Activated T-helper 2 cell treated with anti-CD3 and anti-CD28 coated beads, Interferon-gamma antibody, Interleukin-2, Interleukin-4, amounts not matched to agents 10 μg/mL and 5 μg/mL and 100 μg/mL, durations not matched to agents 14 hours and 24 hours and 36 hours (primary cell): ENCODE measurements at places on chromosomes 2 and 18. TPM values are rescaled to one million over a fixed set of nuclear protein-coding genes. Genes with fewer than 3 reads are reported as not detected.

Gene RGPD3
- total RNA-seq, result 0.30 and 0.34 TPM in 2 replicates

Gene C2orf80
- total RNA-seq, result not detected in 2 replicates

Gene CCDC148
- total RNA-seq, result not detected in 2 replicates

Gene SLC9A2
- not detected in 2 replicates for total RNA-seq

Gene TDRD15
- total RNA-seq, result not detected in 2 replicates

Gene SERTAD2
- total RNA-seq, result 29.2 and 31.0 TPM in 2 replicates

Gene CAD
- 141 and 146 TPM in 2 replicates for total RNA-seq

Gene CIB4
- total RNA-seq, result not detected in 2 replicates

Gene SIX3
- total RNA-seq, result 0.25 and 0.34 TPM in 2 replicates

Gene RNU2-63P
- total RNA-seq, result 19.7 and 21.6 TPM in 2 replicates

Gene MAL
- 101 and 117 TPM in 2 replicates for total RNA-seq

Gene DNAH6
- total RNA-seq, result 0.09 and 0.14 TPM in 2 replicates

Gene LMAN1
- total RNA-seq, result 141 and 146 TPM in 2 replicates

Gene LCT
- total RNA-seq, result 0.53 and 0.55 TPM in 2 replicates

Gene UGT1A8
- not detected in 2 replicates for total RNA-seq

Gene PEX13
- 17.9 and 21.6 TPM in 2 replicates for total RNA-seq

Gene ADRA2B
- 0.09 and 0.21 TPM in 2 replicates for total RNA-seq

Gene TEKT4
- 0.34 TPM in 1 of 2 replicates, not detected in the other for total RNA-seq

Gene TACR1
- not detected in 2 replicates for total RNA-seq

Gene RBM44
- 0.92 and 1.0 TPM in 2 replicates for total RNA-seq

Gene REG3A
- not detected in 2 replicates for total RNA-seq

Gene CNGA3
- not detected in 2 replicates for total RNA-seq

Gene UGT1A10
- total RNA-seq, result not detected in 2 replicates

Gene PLA2R1
- not detected in 2 replicates for total RNA-seq

Gene TNFAIP6
- not detected in 2 replicates for total RNA-seq

Gene POTEC
- not detected in 2 replicates for total RNA-seq

Gene SCYGR4
- not detected in 2 replicates for total RNA-seq

Gene PID1
- not detected in 2 replicates for total RNA-seq

Gene POTEF
- not detected in 2 replicates for total RNA-seq

Gene HAUS1
- 52.3 and 58.1 TPM in 2 replicates for total RNA-seq

Gene RIT2
- total RNA-seq, result not detected in 2 replicates

Gene COQ10B
- 19.9 and 20.8 TPM in 2 replicates for total RNA-seq

Gene RGPD5
- total RNA-seq, result 25.9 and 36.1 TPM in 2 replicates

Gene ITPRIPL1
- 44.8 and 45.0 TPM in 2 replicates for total RNA-seq
